Esophagus squamous epithelium (tissue), 5 donors: ENCODE measurements at places on chromosomes 3 and 15. TPM values are rescaled to one million over a fixed set of nuclear protein-coding genes. Genes with fewer than 3 reads are reported as not detected.

The CCDC54 gene
- total RNA-seq = not detected

The ECE2 gene
- not detected for total RNA-seq

The GOLGA8T gene
- total RNA-seq = not detected

The LRRC3B gene
- total RNA-seq = not detected

The CCDC191 gene
- total RNA-seq = 0.92 TPM

The BBX gene
- total RNA-seq = 49.5 TPM

The OR5K2 gene
- not detected for total RNA-seq

The SPESP1 gene
- total RNA-seq = 2.1 TPM

The CPNE9 gene
- total RNA-seq = not detected

The VILL gene
- total RNA-seq = 5.7 TPM

The CTXN2 gene
- total RNA-seq = not detected

The TMEM207 gene
- total RNA-seq = not detected

The CCDC14 gene
- 27.4 TPM for total RNA-seq

The CTXND1 gene
- not detected for total RNA-seq

The KLHL40 gene
- not detected for total RNA-seq

The ARNT2 gene
- 0.15 TPM for total RNA-seq

The ST8SIA2 gene
- total RNA-seq = not detected

The FBXO40 gene
- not detected for total RNA-seq

The ANP32A gene
- total RNA-seq = 46.7 TPM
